ENCODE measurements at places on chromosomes 2 and 18.

DNA sequence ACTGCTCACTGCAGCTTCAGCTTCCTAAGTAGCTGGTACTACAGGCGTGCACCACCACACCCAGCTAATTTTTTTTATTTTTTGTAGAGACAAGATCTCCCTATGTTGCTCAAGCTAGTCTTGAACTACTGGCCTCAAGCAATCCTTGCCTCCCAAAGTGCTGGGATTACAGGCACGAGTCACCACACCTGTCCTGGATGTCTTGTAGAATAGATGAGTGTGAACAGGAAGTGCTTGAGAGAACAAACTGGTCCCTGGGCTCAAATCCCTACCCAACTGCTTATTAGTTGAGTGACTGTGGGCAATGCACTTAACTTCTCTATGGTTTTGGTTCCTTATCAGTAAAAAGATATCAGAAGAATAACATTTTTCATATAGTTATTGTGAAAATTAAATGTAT is 34.2 kb downstream of the PKDCC start:
- DNase-seq: no peak

DNA sequence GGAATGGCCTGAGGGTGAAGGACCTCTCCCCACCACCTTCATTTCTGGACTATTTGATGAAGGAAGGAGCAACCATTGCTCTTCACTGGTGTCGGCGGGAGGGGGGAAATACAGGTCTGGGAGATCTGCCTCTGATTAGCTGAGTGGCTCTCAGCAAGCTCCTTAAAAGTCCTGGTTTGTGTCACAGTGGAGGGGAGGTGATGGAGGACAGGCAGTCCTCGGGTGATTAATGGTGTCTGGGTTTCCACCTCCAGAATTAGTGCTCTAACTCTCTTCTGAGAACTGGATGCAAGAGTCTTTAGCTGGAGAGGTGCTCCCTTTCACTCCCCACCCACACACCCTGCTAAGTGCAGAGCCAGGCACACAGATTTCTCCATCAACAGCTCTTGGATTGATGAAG is 83.2 kb downstream of the TTC32 start:
- no peak for DNase-seq

- DNase-seq: no peak
Measured at GRCh38 chr2:64626146-64626809, 27.4 kb downstream of the SERTAD2 start.

DNA sequence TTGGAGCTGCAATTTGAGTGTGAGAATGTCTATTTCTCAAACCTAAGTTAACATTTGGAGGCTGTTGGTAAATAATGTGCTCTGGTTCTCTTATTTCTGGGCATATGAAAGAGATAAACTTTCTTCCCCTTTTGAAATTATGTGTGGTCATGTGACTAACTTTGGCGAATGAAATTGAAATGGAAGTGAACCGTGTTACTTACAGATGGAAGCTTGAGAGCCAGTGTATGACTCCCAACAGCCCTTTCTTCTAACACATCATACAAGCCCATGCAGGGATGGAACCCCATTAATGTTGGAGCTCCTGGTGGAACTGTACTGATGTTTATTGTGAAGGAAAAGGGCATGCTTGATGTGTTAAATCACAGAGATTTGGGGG is 725.8 kb downstream of the TSN start:
- DNase-seq: no peak

DNA sequence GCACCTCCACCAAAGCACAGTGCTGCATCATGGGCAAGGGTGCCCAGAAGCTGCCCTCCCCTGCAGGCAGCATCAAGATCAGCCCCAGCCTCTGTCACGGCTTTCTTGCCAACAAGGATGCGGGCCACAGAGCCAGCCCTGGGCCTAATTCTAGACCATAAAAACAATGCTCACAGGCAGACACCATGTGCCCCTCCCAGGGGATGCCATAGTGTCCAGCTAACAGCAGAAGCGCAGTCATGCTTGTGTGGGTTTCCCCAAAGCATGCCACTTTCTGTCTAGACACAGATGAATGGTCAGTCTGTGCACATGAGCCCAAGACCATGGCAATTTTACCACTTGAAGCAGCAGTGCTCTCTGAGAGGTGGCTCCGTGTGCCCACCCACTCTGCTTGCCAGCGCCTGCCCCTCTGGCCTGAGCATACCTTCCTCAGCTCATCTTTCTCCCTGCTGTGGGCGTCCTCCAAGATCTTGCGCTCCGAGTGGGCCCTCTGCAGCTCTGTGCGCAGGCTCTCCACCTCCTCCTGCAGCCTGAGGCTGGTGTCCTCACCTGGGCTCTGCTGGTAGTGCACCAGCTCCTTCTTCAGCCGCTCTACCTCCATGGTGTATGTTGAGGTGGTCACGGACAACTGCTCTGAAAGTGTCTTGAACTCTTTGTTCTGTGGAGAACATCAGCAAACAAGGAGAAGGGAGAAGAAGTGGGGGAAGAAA is 81.3 kb upstream of the ACAA2 start:
- no peak for DNase-seq

DNA sequence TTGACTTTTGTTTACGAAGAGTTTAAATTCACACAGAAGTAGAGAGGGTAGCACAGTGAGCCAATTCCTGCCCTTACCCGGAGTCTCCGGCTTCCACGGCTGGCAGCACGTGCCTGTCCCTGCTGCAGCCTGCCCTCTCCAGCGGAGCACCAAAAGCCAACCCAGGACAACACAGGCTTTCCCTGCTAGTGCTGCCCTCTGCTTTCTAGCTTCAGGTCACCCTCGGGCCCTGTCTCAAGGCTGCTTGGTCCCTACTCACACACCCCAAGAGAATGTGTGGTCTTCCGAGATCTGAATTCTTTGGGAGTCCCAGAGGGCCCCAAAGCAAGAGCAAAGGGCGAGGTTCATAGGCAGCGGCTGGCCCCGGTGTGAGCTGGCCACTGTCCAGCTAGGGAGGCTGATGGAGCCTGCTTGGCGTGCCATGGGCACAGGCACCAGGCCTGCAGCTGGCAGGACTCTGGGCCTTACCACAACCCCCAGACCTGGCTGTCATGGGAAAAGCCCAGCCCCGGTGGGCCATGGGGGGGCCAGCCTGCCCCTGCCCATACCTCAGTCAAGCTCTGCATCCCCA is 7.0 kb upstream of the HS6ST1 start:
- DNase-seq: no peak

DNA sequence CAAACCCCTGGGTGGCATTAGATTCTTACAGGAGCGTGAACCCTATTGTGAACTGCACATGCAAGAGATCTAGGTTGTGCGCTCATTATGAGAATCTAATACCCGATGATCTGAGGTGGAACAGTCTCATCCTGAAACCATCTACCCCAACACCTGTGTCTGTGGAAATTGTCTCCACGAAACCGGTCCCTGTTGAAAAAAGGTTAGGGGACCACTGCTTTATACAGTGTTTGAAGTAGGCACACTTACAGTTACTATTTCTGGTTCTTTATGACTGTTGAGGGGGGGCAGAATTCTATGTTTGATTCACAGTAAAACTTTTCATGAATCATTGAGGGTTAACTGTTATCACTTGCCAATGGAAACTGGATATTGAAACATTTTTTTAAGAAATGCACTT is 72.0 kb downstream of the RIF1 start:
- DNase-seq: no peak

GRCh38 chr2:120391911-120392665 is 46.2 kb downstream of the INHBB start:
- no peak for DNase-seq

DNA sequence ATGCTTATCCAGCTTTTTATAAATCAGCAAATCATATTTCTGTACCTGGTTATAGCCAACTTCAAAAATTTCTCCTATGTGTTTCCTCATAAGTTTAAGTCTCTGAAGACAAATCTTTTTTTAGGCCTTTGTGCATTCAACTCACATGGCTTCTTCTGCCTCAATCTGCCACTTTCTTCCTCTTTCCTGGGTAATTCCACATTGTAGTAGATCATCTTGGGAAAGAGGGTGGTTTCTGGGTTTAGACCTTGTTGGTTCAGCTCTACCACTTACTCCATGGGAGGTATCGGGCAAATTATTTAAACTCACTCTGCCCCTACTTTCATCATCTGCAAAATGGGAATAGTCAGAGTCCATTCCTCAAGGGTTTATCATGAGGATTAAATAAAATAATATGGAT is 707.0 kb upstream of the ZEB2 start:
- no peak for DNase-seq

GRCh38 chr2:8457092-8457481 is 224.8 kb upstream of the ID2 start:
- DNase-seq: peak; percentile 75

DNA sequence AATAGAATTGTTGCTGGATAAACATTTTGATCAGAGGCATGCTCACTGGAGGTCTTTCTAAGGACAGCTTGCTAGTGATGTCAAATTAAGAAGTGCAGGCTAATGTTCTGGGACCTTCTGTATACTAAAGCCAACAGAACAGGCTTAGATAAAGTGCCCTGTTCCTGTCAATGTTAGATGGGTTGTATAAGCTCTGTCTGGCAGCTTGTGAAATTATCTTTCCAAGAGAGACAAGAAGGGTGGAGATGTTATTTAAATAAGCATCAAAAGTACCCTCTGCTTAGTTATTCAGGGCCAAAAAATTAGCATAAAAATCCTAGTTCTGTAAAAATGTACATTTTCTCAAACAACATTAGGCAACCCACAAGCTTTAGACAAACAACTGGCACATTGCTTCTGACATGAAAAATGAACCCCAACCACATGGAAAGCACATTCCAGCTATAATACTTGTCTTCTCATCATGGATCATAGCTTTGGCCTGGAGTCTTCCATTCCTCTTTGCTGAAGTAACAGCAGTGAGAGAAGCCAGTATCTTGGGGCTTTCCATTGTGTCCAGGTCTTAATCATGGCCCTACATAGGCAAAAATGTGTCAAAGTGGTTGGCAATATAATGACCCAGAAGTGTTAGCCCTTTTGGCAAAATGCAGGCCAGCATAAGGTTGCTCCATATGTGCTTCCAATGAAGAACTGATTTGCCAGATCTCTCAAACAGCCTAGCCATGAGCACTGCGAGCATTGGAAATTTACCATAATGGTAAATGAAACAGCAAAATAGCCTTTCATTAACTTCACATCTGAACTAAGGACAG is 478.1 kb upstream of the ZNF804A start:
- no peak for DNase-seq

All from activated naive CD8-positive, alpha-beta T cell treated with anti-CD3 and anti-CD28 coated beads, Interleukin-2, amount 10 ng/mL, durations not matched to agents 7 days and 5 days (primary cell).